ENCODE measurements at places on chromosomes 1 and 21. TPM values are rescaled to one million over a fixed set of nuclear protein-coding genes. Genes with fewer than 3 reads are reported as not detected.
A peak's percentile ranks its signal among the peaks of the same experiment; 100 is the strongest.

Gene SPRR2G
- not detected for total RNA-seq

GRCh38 chr1:71080230-71080738 lies 551 bp downstream of the ZRANB2 start:
- no peak for DNase-seq

DNA sequence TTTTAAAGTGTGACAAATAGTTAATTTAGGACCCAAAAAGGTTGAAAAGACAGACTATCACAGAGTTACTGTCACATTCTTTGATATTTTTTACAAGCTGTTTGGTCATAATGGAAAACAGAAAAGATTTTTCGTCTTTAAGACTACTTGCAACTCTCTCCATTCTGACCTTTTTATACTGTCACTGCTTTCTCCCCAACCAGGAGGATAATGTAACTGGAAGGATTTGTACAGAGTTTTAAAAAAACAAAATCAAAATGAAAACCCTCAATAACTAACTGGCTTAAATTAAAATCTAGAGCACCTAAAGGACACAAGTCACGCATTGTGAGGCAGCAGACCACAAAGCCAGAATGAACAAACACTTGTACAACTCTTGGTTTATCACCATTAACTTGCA lies 257.7 kb downstream of the FAF1 start:
- DNase-seq: no peak

DNA sequence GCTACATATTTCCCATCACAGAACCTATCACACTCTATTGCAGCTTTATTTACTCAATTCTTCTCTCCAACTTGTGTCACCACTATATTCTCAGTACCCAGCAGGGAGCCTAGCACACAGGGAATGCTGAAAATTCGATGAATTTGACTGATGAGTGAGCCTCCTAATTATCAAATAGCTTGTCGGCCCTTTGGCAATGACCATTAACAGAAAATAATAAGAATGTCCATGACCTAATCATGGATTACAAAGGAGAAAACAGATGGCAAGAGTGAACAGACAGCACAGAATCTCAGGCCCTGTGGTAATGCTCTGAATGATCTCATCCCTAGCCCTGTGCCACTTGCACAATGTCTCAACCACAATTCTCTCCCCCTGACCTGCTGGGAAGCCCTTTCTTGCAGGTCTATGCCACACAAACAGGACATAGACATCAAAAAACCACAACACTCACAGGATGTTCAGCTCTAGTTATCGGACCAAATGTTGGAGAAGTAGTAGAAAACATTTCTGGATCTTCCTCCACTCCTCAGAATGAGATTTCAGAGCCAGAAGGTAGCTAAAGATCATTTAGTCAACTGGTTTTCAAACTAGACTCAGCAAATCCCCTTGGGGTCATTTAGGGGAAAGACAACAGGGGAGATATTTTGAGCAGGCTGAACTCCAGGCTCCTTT lies 68.4 kb downstream of the LUZP1 start:
- no peak for DNase-seq

DNA sequence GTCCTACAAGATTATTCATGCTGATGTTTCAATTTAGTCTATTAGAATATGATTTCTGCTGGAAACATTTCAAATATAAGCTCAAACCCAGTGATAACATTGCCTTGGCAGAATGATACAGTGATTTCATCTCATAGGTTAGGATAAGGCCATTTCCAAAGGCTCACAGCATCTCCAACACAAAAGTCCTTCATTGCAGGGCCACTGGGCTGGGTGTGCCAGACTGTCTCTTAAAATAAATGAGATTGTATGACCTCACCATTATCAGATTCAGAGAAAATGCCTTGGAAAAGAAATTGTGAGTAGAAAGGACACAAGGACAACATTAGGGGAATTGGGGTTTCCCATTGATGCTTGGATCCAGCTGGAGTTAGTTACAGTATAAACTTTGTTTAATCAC lies 30.4 kb downstream of the NGF start:
- DNase-seq: no peak

DNA sequence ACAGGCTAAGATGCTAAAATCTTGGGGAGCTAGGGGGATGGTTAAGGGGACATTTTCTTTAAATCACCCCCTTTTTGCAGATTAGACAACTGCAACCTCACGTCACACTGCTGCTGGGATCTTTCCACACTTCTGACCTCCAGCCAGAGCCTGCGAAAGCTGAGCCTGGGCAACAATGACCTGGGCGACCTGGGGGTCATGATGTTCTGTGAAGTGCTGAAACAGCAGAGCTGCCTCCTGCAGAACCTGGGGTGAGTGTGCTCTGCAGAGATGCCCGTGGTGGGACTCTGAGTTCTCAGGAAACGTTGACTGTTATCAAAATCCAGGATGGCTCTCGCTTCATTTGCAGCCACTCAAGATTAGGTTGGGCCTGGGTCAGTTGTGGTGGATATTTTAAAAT lies 13.3 kb downstream of the OR2B11 start:
- DNase-seq: no peak

DNA sequence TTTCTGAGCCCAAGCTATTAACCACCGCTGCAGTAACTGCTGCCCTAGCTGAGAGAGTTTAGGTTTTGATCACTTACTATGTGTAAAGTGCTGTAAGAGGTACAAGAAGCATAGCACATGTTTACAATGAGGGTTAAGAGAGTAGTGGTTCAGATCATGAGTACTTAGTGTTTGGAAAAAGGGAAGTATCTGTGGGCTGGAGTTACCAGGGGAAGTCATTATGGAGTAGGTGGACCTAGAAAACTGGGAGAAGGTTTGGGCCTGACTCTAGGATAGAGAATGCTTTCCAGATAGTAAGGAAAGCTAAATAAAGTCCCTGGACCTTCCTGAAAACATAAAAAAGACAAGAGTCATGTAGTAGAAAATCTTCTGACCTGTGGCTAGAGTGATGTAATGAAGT lies 149.6 kb upstream of the PLXNA2 start:
- DNase-seq: no peak

DNA sequence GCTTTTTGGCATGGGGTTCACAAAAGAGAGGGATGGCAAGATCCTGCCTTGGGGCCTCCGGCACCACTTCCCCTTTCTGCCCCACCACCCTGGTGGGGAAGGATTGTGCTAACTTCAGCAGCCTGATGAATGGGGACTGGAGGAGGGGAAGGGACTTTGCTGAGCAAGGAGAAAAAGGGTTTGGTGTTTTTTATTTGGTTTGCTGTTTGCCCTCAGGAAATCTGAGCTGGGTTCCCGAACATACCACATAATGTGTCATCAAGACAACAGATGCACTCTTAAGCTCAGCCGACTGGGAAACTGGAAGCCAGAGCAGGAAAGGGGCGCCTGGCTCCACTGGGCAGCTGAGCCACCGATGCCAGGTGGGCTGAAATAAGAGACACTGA lies 19.8 kb downstream of the OLFML2B start:
- peak; percentile 68 for DNase-seq

GRCh38 chr1:11835441-11836225 lies 11.9 kb downstream of the NPPA start:
- no peak for DNase-seq

DNA sequence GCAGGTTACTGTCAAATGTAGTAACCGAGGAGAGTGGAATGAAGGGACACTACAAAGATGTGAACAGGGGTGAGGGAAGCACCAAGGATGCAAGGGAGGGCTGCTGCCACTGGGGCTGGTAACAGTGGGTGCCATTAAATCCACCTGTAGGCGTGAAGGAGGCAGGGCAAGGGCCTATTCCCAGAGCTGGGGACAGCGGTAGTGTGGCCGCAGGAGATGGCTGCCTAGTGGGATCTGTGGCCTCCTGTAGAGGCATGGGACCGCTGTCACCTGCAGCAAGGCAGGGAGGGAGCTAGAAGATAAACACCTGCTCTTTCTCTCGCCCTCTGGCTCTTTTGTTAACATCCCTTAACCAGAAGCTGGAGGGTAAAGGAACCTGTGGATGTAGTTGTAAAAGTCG lies 80.5 kb upstream of the CNIH3 start:
- DNase-seq: no peak

DNA sequence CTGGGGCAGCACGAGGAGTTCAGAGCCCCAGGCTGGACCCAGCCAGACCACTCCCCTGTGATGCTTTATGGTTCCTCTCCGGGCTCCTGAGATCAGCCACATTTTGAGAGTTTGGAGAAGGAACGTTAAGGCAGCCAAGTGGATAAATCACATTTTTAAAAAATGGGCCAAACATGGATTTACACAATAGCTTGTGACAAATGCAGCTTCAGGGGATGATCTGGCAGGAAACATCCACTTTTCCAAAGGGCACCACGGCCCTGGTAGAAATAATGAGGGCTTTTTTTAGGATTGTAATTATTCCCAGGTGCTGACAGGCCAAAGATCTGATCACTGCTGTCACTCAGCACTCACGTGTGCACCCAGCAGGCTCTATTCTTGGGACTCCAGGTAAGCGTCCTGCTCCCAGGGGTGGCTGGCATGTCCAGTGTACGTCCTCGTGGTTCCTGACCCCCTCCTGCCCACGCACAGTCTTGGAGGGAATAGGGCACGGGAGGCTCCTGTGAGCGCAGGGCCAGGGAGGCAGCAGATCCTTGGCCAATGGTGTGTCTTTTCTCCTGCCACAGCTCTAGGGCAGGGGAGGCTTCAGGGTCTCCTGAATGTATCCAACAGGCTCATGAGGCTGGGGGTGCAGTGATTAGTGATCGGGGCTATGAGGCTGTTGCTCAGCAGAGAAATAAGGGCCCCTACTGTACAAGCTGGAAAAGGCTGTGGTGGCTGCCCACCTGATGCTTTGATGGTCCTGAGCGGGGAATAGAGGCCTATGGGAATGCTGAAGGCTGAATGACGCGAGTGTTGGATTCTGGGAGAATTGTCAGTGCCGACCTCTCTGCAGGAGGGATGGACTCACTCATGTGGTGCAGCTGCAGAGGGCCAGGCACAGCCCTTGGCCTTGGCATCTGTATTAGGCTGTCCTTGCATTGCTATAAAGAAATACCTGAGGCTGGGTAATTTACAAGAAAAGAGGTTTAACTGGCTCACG lies 415.7 kb downstream of the PTPRU start:
- DNase-seq: no peak

Gene CFAP74
- total RNA-seq: not detected

GRCh38 chr1:228500143-228500734 lies 13.1 kb downstream of the RNF187 start:
- DNase-seq: no peak

Gene C1orf53
- total RNA-seq: 3.9 TPM

DNA sequence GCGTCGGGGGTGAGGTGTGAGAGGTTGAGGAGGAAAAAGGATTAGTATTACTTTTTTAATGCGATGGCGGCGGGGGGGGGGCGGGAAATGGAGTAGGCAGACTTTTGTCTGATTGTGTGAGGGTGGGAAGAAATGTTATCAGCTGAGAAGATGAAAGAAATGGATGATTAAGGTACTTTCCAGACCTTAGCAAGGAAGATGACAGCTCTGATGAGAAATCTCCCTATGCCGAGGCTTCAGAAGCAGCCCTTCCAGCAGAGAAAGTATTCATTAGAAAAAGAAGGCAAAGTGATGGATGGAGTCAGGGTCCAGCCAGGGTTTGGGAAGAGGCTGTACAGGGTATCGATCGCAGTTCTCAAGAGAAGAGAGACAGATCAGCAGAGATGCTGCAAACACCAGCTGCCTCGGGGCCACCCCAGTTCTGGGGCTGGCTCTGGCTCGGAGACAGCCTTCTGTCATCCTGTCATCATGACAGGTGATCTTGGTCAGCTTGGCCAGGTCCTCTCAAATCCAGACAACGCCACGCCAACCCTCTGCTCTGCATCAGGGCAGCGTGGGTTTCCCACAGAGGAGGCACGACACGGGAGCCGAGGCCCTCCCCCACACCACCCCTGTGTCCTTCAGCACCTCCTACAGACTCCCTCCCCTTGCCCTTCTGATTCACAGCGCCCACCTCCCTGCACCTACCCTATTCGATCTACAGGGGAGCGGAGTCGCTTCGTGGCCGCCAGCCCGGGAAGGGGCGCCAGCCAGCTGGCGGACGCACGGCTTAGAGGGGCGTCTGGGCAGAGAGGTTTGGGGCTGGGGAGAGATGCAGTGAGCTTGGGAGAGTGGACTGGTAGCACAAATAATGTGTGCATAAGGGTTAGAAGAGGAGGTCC lies 674 bp upstream of the ATXN7L2 start:
- DNase-seq: no peak

GRCh38 chr1:229940684-229941083 lies 126.4 kb upstream of the GALNT2 start:
- no peak for DNase-seq

DNA sequence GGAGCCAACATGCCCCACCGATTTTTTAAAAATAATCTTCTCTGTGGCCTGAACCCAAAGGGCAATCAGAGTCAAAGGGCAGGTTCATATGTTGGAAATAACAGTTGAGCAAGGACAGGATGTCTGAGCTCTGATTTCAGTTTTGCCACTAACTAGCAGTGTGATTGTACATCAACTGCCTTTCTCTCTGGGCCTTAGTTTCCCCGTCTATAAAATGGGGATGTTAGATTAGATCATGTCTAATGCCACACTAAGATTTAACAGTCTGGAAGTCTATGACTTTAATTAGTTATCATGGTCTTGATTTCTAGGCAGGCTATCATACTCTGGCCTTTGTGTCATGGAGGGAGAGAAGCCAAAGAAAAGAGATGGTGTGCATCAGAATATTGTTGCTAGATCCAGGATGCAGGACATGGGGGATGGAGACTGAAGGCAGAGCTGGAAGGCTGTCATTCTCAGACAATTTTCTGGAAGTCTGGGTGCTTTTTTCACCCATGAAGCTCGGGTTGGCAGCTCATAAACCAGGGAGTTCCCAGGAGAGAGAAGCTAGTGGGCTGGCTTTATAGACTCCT lies 28.4 kb downstream of the IER5 start:
- no peak for DNase-seq

DNA sequence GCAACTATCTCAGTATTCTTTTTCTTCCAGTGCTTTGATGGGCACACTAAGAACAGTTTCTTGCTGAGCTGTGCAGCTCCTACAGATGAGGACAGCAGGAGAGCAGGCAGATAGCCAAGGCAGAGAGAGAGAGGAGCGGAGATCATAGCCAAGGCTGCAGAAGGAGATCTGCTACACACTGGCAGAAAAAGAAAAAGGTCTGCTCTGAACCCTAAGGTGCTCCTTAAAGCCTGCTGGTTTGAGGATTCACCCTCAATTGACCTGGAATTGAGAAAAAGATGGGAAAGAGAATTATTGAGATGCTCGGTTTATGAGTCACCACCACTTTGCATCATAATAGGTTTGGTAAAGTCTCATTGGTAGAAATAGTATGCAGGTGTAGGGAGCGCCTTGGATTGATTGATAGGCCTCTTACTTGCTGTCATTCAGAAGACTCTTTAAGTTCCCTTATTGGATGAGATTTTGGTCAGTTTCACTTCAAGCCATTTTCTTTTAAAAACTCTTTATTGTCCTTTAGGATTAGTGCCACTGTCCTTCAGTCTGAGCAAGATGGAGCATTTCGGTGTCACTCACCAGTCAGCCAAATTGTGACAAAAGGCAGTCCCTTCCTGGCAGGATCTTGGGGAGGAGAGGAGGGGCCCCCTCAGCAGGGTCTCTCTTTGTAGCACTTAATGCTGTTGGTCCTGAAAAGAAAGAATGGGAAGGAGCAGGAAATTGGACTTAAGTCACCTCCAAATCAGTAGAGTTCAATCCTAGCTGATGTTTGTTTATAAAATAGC lies 685.0 kb downstream of the ADGRL2 start:
- DNase-seq: peak; percentile 13
